ENCODE measurements at places on chromosomes 13 and 19.
A peak's percentile ranks its signal among the peaks of the same experiment; 100 is the strongest.

DNA sequence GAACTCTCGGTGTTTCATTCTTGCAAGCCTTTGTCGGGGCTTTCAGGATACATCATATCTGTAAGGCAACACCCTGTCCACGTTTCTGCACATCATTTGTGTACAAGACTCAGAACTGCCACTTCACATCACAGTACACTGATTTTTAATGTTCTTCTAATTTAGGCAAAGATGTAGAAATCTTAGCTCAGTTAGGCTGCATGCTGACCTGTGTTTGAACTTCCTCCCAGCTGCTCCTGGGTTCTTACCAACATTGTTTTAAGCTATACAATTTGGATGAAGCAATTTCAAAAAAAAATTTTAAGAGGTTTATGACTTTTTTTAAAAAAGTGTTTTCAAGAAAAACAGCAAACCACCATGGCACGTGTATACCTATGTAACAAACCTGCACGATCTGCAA is 1047.9 kb upstream of the SLC10A2 start:
- DNase-seq = no peak

DNA sequence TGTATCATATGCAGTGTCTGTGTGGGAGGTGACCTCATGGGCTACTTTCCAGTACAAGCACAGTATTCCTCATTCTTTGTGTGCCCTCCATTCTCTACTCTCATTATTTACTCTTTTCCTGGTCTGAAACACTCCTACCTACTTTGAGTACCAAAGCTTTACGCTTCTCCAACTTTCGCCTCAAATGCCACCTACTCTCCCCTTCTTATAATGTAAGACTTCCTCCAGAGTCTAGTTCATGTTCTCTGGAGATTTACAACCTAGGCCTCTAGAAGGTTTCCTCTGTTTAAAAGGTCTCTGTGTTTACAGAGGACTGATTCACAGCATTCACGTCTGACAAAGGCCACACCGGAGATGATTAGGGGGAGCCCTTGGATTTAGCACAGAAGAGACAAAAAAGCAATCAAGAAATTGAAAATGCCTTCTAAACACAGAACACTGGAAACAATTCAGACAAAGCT is 302.0 kb downstream of the KLF12 start:
- DNase-seq = peak; percentile 8

DNA sequence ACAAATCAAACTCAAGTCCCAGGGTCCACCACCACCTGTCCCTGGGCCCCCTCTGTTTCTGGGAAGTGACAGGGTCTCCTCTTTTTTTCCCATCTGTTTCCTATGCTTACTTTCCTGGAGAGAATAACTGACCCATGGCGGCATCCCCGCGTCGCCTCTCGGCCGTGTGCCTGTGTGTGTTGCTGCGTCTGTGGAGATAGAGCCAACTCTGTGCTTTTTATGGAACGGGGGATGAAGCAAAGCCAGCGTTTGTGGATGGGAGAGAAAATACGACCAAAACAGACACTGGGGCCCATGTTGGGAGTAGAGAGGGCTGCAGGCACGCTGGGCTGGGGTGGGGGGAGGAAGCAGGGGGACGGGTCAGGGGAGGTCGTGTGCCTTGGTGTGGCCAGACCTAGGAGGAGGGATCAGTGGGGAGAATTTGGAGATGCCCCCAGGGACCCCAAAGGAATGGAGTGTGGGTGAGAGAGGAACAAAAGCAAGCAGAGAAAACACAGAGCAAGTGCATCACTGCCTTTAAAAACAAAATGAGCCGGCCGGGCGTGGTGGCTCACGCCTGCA is 16.6 kb downstream of the PLK5 start:
- DNase-seq = no peak

DNA sequence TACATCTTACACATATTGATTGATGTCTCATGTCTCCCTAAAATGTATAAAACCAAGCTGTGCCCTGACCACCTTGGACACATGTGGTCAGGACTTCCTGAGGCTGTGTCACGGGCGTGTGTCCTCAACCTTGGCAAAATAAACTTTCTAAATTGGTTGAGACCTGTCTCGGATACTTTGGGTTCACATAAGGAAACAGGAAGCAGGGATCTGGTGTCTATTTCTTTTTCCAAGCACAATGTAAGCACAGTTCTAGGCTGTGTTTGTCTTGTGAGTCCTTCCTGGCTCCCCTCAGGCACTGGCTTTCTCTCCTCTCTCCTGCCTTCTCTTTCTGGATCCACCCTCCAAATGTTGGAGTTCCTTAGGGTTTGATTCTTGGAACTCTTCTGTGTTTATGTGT is 27.6 kb upstream of the TPT1 start:
- DNase-seq = no peak

- peak; percentile 76 for DNase-seq
Observed at GRCh38 chr19:9793071-9793591, 24.6 kb upstream of the ZNF846 start.

- peak; percentile 53 for DNase-seq
Observed at GRCh38 chr19:33214596-33214995, 11.1 kb downstream of the SLC7A10 start.

DNA sequence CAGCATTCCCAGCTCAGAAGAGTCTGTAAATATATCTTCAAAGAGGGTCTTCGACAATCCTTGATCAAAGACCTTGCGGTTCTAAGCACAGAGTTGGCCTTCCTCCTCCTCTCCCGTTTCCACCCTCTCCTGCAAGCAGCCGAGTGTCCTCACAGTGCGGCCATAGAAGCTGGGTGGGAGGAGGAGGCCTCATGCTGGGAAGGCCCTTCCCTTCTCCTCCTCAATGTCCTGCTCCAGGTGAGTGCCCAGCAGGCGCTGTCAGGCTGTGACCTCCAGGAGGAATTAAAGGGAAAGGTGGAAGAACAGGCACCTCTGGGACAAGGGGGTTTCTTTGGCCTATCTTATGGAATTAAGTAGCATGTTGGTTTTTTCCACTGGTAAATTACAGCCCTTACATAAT is 674.2 kb upstream of the ARGLU1 start:
- DNase-seq = no peak

DNA sequence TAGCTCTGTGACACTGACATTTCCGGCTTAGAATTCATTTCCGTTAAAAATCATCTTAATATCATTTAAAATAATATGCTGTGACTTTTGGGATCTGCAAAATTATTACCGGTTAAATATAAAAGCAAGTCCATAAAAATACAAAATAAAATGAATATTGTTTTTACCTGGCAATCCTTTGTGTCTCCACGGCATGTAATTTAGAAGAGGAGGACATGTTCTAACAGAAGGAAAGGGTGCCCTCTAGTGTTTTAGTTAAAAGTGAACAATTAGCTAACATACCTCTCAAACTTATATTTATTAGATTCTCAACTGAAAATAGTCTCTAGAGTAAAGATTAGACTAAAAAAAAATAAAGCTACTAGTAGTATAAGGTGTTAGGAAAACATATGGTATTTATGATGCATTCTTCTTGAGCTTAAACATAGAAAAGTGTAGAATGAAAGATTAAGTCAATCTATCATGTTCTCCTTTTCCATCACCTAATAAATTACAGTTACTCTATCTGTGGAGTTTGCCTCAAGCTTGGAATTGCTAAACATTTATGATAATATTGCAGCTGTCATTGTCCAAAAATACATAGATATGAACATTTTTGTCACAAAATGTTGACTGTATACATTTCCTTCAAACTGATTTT is 676.7 kb upstream of the SPRY2 start:
- DNase-seq = peak; percentile 65

DNA sequence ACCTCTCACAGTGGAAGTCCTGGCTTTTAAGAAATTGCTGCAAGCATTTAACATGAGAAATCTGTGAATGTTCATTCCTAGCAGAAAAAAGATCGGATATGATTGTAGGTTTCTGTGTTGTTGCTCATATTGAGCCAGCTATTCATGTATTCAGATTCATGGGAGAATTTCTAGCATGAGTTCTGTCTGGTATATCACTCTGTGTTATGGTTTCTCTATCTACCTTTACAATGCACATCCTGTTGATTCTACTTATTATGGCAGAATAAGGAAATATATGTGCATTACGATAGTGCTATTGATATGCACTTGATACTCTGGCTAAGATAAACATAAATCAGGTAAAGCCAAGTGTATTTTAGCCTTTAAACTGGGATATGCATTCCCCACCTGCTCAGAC is 138.2 kb downstream of the KCNRG start:
- no peak for DNase-seq

GRCh38 chr19:57803594-57804325 is 11.0 kb downstream of the ZNF552 start:
- peak; percentile 78 for DNase-seq

GRCh38 chr13:107545946-107546502 is 669.3 kb downstream of the LIG4 start:
- DNase-seq = no peak

- no peak for DNase-seq
Observed at GRCh38 chr19:40460185-40460584, 5.4 kb downstream of the BLVRB start.

GRCh38 chr13:113486698-113487097 is 3.8 kb downstream of the DCUN1D2 start:
- DNase-seq = no peak

DNA sequence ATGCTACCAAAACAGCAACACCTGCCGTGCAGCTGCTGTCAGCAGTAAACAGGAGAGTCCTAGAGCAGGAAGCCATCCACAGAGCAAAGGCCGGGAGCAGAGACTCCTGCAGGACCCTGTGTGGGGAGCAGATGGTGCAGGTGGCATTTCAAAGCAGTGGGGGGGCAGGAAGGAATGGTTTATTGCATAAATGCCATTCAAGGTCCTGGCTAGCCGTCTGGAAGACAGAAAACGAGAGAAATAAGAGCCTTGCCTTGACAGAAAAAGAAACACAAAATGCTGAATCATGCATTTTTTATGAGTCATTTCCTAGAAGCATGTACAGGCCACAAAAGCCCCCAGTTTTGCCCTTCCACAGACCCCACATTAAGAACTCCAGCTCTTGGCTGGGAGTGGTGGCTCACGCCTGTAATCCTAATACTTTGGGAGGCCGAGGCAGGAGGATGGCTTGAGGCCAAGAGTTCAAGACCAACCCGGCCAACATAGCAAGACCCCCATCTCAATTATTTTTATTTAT is 5.4 kb downstream of the RSPH6A start:
- peak; percentile 58 for DNase-seq

GRCh38 chr13:113421673-113422270 is 31.5 kb downstream of the ADPRHL1 start:
- peak; percentile 58 for DNase-seq

GRCh38 chr13:51938454-51938853 is 72.8 kb downstream of the ATP7B start:
- DNase-seq = no peak

DNA sequence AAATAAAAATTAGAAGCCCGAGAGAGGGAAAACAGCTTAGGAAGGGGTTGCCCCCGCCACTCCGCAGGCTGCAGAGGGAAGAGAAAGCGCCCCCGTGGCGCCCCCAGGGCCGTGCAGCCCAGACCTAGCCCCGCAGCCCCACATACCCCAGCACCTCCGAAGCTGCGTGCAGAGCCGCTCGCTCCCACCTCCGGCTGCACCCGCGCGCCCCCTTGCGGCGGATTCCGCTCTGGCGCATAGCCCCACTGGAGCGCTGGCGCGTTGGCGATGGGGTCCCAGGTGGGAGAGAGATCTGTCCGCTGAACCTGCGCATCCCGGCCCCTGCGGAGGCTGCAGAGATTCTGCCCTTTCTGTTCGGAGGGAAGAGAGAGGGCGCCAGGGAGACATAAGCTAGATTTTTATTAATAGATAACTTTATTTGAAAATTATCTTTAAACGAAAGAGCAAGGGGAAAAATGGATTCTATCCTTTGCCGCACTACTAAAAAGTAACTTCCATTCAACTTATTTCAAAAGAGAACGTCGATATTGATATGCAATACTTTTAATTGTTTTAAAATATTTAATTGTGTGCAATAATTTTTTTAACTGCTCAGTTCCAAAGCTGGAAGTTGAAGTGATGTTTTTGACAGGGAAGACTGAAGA is 11.7 kb upstream of the CLN5 start:
- DNase-seq = peak; percentile 78

DNA sequence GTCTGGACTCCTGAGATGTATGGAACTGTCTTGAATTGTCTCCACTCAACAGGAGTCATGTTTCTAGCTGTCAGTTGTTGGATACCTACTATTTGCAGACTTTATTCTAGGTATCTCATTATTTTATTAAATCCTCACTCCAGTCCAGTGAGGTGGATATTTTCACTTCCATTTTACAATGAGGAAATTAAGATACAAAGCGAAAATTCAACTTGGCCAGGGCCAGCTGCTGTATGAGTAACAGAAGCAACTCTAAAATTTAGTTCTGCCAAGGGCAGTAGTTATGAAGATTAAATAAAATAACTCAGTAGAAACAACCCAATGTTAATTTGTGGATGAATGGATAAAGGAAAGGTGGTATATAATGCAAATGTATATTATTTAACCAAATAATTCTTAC is 12.6 kb upstream of the NDFIP2 start:
- DNase-seq = no peak

GRCh38 chr19:38975861-38976271 is 324 bp upstream of the FBXO17 start:
- peak; percentile 67 for DNase-seq

- peak; percentile 79 for DNase-seq
Observed at GRCh38 chr19:38656171-38656981, 8.9 kb downstream of the ACTN4 start.

GRCh38 chr13:40781717-40782116 is 7.7 kb upstream of the SLC25A15 start:
- DNase-seq = no peak

DNA sequence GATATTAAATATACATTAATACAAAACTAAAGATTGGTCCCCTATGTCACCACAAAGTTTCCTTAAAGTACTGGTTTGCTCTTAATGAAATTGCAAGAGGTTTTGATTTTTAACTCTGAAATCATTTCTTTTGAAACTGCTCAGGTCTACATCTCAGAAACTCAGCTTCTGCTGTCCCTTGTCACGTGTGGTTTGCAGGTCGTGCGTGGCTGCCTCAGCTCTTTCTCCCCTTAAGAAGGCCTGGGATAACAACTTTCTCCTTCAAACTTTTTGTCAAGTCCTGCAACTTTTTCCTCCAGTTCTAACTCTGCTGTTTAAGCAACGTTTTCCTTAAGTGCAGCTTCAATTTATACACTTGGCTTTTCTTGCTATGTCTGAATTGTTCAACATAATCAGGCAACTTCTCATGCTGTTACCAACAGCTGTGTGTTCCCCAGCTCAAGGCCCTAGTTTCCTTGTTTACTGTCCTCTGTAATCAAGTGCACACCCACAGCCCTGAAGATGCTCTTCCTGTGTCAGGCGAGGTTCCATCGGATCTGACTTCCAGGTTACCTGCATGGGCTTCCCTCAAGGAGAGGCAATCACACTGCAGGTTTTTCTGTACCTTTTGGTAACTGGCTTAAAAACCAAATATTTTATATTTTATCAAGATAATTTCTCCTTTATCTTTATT is 13.5 kb downstream of the C13orf46 start:
- no peak for DNase-seq

All from GM23248 (cell line).